ENCODE measurements at places on chromosomes 5 and 9. TPM values are rescaled to one million over a fixed set of nuclear protein-coding genes. Genes with fewer than 3 reads are reported as not detected.

The SPATA31A3 gene
- not detected for total RNA-seq

The OBP2B gene
- total RNA-seq: not detected

The PTGER4 gene
- total RNA-seq: 39.9 TPM

The CCDC152 gene
- total RNA-seq: 1.2 TPM

The ADAMTSL2 gene
- total RNA-seq: 5.8 TPM

The WNK2 gene
- total RNA-seq: not detected

The CCDC69 gene
- total RNA-seq: 11.7 TPM

The SH3TC2 gene
- 0.24 TPM for total RNA-seq

The TEX48 gene
- total RNA-seq: not detected

The KIF20A gene
- 4.8 TPM for total RNA-seq

The CYLC2 gene
- not detected for total RNA-seq

The RFESD gene
- 0.81 TPM for total RNA-seq

The IGIP gene
- 6.6 TPM for total RNA-seq

The SLC34A3 gene
- total RNA-seq: not detected

The SPATA31D4 gene
- total RNA-seq: not detected

The SMIM33 gene
- not detected for total RNA-seq

The OTULINL gene
- 0.06 TPM for total RNA-seq

The ITGA2 gene
- 5.2 TPM for total RNA-seq

The SPINK6 gene
- total RNA-seq: 1.1 TPM

The CTSV gene
- not detected for total RNA-seq

The NRG2 gene
- 0.05 TPM for total RNA-seq

The DBH gene
- not detected for total RNA-seq

The TMC1 gene
- total RNA-seq: not detected

The IL17B gene
- total RNA-seq: not detected

The C9orf50 gene
- total RNA-seq: 0.12 TPM

The PROP1 gene
- total RNA-seq: not detected

The CDX1 gene
- total RNA-seq: not detected

The CATSPER3 gene
- not detected for total RNA-seq

The ODF2 gene
- 23.3 TPM for total RNA-seq

The LTC4S gene
- 20.0 TPM for total RNA-seq

All from cardiac ventricle fibroblast (primary cell).